EH (cell line): ENCODE measurements at places on chromosomes 3 and 15.

GRCh38 chr3:51814034-51814433 is 35.0 kb upstream of the IQCF6 start:
- no peak for DNase-seq

DNA sequence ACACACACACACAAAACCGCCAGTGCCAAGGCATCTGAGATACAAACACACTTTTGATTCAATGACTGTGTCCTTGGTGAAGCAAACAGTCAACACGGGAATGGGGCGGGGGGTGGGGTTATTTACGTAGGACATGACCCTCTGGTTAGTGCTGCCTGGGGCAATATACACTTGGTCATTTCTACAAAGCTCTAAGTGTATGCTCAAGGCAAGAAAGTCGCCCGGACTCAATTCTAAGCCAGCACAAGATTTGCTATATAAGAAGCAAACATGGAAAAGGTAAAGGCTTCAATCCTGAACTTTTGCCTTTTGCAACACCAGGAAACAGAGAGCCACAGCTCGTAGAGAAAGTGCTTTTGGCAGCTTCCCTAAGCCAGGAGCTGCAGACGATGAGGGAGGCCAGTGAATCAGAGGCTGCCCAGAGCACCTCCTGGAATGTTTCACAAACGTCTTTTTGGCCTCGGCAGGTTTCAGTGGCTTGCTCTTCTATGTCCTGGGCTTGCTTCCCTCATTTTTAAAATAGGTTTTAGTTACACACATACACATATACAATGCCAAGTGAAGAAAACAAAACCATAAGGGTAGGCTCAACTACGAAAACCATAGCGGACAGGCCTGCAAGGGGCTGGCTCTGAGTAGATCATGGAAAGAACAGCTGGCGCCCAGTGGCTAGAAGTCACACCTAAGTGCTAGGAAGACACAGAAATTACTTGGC is 73.6 kb downstream of the TM4SF4 start:
- DNase-seq = peak; percentile 82

DNA sequence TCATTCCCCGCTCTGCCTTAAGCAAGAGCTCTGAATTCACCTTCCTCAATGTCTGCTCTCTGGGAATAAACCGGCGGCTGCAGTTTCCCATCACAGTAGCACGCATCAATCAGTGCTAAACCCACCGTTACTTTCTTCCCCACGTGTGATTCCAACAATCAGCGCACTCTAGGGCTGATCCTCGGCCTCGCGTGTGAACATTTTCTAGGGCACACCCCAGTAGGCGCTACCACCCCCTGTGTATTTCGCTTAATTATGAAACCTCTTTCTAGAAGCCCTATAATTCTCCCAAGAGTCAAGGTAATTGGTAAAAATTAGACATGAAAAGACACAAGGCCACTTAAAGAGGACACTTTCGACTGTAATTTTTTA is 87.5 kb downstream of the RFTN1 start:
- DNase-seq = no peak

DNA sequence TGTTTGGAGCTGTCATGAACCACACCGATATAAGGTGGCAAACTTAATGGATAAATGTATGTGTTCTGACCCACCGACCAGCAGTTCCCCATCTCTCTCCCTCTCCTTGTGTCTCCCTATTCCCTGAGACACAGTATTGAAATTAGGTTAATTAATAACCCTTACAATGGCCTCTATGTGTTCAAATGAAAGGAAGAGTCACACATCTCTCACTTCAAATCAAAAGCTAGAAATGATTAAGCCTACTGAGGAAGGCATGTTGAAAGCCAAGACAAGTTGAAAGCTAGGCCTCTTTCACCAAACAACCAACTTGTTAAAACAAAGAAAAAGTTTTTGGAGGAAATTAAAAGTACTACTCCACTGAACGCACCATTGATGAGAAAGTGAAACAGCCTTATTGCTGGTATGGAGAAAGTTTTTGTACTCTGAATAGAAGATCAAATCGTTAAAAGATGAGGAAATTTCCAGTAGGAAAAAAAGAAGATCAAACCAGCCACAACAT is 15.0 kb downstream of the ATR start:
- DNase-seq = no peak

DNA sequence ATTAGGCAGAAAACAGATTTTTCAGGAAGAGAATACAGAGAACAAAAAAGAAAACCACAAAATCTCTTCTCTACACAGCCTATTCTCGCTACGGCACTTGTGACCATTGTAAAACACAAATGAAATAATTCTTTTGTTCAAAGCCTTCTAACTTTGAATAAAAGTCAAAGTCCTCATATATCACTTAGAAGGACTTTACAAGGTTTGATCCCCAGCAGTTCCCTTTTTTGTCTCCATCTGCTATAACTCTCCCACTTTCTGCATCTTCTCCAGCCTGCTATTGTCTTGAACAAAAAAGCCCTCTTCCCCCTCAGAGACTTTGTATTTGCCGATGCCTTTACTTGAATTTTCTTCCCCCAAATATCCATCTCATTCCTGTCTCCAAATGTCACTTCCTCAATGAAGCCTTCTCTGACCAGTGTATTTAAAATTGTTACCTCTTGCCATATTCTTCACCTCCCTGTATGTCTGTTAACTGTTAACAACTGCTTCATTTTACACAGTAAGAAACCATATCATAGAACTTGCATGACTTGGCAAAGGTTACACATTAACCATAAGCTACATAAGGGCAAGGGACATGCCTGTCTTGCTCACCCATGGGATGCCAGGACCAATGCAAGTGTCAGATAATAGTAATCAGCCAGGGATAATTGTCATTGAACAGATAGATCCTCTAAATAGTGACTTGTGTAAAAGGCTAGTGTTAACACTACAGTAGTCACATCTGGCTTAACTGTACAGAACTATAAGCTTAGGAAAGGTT is 122.4 kb downstream of the CBLB start:
- DNase-seq = no peak

DNA sequence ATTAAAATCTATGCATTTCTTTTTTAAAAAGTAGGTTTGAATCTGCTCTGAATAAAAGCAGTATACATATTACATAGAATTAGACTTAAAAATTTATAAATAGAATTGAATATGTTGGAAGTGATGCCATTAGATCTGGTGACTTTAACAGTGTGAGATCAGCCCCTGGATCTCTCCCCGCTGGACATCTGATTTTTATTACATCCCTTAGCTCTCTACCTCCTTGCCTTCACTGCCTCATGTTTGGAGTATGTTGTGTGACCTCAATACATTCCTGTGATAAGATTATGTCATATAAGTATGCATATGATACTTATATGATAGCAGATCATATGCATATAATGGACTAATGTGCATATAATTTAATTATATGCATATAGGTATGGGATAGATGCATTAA is 643.4 kb upstream of the NR2F2 start:
- no peak for DNase-seq

GRCh38 chr3:123809597-123809996 is 74.5 kb downstream of the MYLK start:
- peak; percentile 93 for DNase-seq
